Osteocyte (in vitro differentiated cells): ENCODE measurements at places on chromosomes 6 and 20.
A peak's percentile ranks its signal among the peaks of the same experiment; 100 is the strongest.

DNA sequence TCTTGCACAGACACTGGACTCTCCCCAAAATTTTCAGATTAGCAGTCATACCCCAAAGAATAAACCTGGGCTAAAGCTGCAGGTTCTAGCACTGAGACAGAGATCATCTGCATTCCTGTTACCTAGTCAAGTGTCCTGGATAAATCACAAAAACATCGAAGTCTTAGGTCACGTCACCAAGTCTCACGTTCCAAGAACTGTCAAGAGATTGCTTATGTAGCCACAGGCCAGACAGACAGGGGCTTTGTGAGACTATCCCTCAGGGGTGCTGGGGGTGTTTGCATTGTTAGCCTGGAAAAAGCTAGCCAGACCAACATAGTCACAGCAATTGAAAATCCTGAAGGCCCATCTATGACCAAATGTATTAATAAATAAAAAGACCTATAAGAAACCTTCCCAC is 243.1 kb upstream of the PREP start:
- H3K4me3 ChIP-seq: no peak overlapping the region
- H3K27me3 ChIP-seq: peaks cover 29% of the 10 kb centered on the region
- no peak for DNase-seq
- H3K36me3 ChIP-seq: no peaks in the 10 kb centered on the region
- H3K4me1 ChIP-seq: no peaks in the 10 kb centered on the region

- H3K27ac ChIP-seq: no peak overlapping the region
- H3K4me3 ChIP-seq: no peak overlapping the region
- DNase-seq: no peak
- peaks cover 24% of the 10 kb centered on the region for H3K36me3 ChIP-seq
Measured at GRCh38 chr20:37867289-37868195, 35.4 kb upstream of the VSTM2L start.

GRCh38 chr6:1726341-1726768 is 116.6 kb downstream of the FOXC1 start:
- H3K27ac ChIP-seq: no peak overlapping the region
- peaks cover 12% of the 10 kb centered on the region for H3K4me1 ChIP-seq
- H3K4me3 ChIP-seq: no peak overlapping the region
- peaks cover 23% of the 10 kb centered on the region for H3K36me3 ChIP-seq
- no peaks in the 10 kb centered on the region for H3K27me3 ChIP-seq

GRCh38 chr6:110720066-110720465 is 95.2 kb downstream of the CDK19 start:
- H3K4me3 ChIP-seq: no peak overlapping the region
- H3K36me3 ChIP-seq: no peaks in the 10 kb centered on the region
- H3K27ac ChIP-seq: no peak overlapping the region
- no peak for DNase-seq
- no peaks in the 10 kb centered on the region for H3K4me1 ChIP-seq

- H3K27ac ChIP-seq: peak overlapping the region; percentile 42
- peaks cover 64% of the 10 kb centered on the region for H3K36me3 ChIP-seq
- H3K4me3 ChIP-seq: no peak overlapping the region
- H3K27me3 ChIP-seq: no peaks in the 10 kb centered on the region
Measured at GRCh38 chr6:147268254-147268653, 64.0 kb downstream of the STXBP5 start.

DNA sequence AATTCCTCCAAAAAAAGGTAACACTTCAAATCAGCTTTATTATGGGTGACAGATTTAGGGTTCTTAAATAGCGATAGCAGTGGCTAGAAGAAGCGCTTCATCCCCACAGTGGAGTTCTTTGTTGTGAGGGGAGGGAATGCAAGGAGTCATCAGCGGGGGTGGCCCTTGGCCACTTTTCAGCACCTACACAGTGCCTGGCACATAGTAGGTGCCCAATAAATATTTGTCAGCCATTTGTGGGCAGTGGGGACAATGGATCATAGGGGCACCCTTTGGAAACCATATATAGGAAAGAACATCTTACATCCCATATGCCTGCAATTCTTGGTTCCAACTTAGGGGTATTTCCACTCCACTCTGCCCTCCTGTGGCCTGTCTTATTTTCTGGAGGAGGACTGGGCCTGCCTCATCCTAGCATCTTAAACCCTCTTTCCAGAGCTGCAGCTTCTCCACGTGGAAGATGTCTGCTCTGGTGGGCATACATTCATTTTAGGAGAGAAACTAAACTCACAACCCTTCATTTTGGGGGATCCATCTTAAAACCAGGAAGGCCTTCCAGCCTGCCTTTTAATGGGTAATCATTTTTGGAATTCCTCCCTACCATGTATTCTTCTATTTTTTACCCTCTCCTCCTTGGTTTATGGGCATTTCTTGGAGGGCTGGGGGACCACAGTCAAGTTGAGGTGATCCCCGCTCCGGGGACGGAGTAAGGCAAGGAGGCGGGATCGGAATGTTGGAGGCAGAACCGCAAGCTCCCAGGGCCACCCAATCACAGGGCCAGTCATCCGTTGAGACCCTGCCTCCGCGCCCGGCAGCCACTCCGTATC is 2.6 kb upstream of the GPSM3 start:
- DNase-seq: no peak
- H3K4me3 ChIP-seq: peak overlapping the region; percentile 77
- H3K27me3 ChIP-seq: no peaks in the 10 kb centered on the region
- peak overlapping the region; percentile 98 for H3K27ac ChIP-seq
- H3K4me1 ChIP-seq: peaks cover 43% of the 10 kb centered on the region
- no peaks in the 10 kb centered on the region for H3K36me3 ChIP-seq

GRCh38 chr6:54617730-54618129 is 228.8 kb upstream of the FAM83B start:
- H3K4me1 ChIP-seq: peaks cover 34% of the 10 kb centered on the region
- no peaks in the 10 kb centered on the region for H3K36me3 ChIP-seq
- H3K27me3 ChIP-seq: no peaks in the 10 kb centered on the region
- no peak overlapping the region for H3K4me3 ChIP-seq
- DNase-seq: no peak
- peak overlapping the region; percentile 64 for H3K27ac ChIP-seq
